Stimulated activated naive CD8-positive, alpha-beta T cell treated with anti-CD3 and anti-CD28 coated beads, Interleukin-15, Interleukin-2, amounts not matched to agents 100 U/mL and 50 U/mL, for 24 hours (primary cell): ENCODE measurements at places on chromosomes 3 and 15.

- DNase-seq = no peak
Measured at GRCh38 chr3:57729334-57730045, 26.6 kb upstream of the SLMAP start.

GRCh38 chr3:46091741-46092701 is 64.7 kb upstream of the XCR1 start:
- DNase-seq = no peak

DNA sequence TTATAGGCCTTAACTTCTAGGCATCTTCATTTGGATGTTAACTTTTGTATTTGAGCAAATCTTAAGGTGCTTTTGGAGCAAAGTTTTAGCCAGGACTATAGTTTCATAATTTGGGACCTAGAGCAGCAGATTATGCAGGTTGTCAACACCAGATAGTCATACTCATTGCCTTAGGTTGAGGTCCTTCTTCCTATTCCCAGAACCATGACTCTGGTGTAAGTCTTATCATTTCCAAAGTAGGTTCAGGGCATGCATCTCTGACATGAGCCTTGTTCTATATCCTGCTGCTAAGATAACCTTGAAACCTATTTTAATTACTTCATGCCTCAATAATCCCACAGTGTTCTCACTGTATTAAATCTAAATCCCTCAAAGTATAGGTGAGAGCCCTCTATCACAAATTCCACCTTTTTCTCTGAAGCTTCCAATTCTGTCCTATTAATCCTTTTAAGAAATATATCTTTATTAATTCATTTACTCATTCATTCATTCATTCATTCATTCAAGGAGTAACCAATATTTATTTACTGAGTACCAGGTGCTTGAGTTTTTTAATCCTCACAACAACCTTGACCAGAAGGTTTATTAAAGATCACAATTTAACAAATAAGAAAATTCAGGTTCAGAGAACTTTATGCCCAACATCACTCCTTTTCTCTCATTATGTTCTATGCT is 2.7 kb upstream of the FNDC3B start:
- DNase-seq = no peak

DNA sequence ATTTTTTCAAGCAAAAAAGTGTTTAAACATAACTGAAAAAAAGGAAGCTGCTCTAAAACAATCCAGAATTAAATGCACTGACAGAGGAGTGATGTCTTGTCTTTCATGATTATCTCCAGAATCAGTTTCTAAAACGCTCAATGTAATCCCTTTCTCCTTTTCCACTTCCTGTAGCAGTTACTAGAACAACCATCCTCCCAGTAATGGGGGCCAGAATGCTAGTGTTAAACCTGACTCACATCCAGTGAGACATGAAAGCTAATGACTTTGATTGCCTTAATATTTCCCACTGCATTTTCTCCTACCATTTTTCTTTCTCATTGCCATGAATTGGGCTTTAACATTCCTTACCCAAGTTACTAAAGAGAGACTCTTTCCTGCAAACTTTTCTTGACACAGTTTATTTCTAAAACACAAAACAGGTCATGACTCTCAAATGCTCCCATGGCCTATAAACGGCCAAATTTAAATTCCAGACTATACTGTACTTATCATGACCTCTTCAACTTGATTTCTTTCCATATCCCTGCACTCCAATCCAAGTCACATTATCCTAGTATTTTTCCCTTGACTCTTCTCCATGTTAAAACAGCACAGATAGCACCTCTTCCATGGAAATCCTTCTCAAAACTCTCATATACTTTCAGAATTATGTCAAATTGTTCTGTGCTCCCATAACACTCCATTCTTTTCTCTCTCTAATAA is 341.4 kb downstream of the NAALADL2 start:
- DNase-seq = no peak

DNA sequence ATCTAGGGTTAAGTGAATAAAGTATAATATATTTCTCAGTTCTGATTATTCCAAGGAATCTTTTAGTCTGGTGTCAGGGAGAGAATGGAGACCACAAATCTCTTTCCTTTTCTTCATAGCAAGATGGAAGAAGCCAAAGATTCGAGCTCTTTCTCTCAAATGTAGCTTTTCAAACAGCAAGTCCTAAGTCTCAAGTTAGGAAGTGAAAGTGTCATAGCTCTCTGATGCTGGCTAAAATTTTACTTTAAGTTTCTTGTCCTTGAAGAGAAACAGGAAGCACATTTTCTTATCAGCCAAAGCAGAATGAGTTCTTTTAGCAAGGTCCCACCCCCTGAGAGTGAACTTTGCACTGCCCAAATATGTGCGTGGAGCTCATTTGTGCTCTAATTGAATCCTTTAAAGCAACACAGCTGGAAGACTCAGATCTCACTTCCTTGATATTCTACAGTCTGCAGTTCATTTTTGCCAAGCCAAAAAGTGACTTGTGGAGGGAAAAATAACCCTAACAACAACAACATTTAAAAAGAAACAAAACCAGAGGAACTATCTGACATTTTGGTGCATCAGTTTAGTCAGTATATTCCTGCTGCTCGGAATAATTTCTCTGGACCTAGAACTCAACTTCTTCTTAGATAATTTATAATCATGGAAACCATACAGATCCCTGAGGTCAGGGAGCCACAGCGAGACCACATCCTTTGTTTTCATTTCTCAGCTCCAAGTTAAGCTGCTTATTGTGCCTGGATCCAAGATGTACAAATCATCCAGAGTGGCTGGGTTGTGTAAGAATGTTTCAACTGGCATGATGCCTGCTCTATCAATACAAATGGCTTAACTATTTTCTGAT is 238.7 kb upstream of the P2RY1 start:
- no peak for DNase-seq

DNA sequence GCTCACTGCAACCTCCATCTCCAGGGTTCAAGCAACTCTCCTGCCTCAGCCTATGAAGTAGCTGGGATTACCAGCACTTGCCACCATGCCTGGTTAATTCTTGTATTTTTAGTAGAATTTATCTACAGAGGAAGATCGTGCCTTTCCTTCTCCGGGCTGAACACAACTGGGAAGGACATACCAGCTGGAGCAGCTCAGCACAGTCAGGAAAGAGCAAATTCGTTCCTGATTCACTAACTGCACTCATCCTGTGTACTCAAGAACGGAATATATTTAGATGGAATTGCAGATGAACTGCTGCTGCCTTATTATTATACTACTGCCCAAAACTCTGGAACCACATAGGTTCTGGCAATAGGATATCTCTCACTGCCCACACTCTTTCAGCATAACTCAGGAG is 27.1 kb upstream of the P4HTM start:
- no peak for DNase-seq

- DNase-seq = no peak
Measured at GRCh38 chr3:106482451-106482850, 613.6 kb upstream of the CBLB start.

GRCh38 chr3:33682770-33683169 is 35.3 kb downstream of the CLASP2 start:
- DNase-seq = no peak

GRCh38 chr3:112531358-112531781 is 30.4 kb downstream of the ATG3 start:
- no peak for DNase-seq

- DNase-seq = no peak
Measured at GRCh38 chr3:108342837-108343486, 46.6 kb downstream of the HHLA2 start.

GRCh38 chr15:29676961-29677402 is 145.3 kb downstream of the TJP1 start:
- no peak for DNase-seq

DNA sequence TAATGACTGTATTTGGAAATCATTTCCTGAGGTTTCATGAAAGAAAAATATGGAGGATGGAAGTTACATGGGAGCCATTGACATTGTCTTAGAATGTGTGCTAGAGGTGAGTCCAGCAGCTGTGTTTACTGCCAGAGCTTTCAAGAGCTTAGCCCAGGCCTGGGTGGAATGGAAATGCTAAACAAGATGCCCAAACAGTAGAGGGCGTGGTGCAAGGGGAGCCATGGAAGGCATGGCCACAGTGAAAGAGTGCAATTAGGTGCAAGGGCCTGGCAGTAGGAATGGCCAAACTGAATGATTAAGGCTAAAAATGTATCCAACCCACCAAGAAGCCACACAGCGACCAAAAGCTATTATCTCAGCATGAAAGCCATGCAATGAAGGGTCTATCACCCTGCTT is 257.7 kb upstream of the NR2F2 start:
- DNase-seq = no peak

- peak; percentile 57 for DNase-seq
Measured at GRCh38 chr15:24772686-24773373, 97.3 kb downstream of the NPAP1 start.

- no peak for DNase-seq
Measured at GRCh38 chr3:97957617-97958311, 14.5 kb downstream of the RIOX2 start.

- DNase-seq = no peak
Measured at GRCh38 chr3:136142592-136142991, 53.5 kb downstream of the MSL2 start.

- DNase-seq = no peak
Measured at GRCh38 chr15:48720646-48721045, 75.1 kb upstream of the FBN1 start.

- no peak for DNase-seq
Measured at GRCh38 chr3:25385807-25386460, 42.1 kb upstream of the RARB start.

- DNase-seq = peak; percentile 16
Measured at GRCh38 chr3:120449701-120450599, 842 bp downstream of the FSTL1 start.

DNA sequence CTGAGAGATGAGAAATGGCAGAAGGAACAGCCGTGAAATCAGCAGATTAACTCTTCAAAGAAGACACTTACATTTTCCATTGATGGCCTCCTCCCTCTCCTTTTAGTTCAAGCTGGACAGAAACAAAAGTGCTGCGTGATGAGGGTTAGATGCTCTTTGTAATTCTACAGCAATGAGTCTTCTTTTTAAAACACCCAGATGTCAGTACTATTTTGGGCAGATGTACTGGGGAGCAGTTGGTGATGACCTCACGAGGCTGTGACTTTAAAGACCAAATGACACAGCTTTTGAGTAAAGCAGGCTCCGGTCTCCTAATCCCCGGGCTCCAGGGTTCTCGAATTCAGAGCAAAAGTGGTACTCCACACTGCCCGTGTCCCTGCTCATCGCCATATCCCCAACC is 198.2 kb downstream of the SLCO3A1 start:
- DNase-seq = no peak

DNA sequence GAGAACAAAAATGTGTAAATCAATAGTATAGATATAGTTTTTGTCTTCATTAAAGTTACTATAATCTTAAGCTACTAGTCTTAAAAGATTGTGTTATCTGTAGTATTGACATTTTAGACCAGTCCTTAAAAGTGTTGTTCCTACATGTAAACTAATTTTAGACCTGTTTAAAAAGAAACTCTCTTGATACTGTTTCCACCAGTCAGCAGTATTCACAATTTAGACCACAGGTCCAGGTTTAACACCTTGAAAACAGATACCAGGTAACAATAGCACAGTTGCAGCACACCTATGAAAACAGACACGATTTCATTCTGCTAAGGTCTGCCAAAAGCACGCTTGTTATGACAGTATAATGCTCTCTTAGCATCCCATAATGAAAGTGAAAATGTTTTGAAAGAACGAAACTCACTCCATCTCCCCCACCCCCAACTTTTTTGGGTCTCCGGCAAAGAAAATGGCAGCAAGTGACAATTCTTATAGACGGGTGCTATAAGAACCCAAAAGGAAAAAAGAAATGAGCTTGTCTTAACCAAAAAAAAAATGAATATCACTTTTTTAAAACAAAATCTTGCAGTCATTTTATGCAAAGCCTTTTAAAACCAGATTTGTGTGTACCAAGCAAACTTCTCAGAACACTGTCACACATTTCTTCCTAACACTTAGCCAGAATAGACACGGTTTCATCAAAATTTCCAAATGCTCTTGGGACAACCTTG is 1.6 kb downstream of the EIF4E3 start:
- DNase-seq = peak; percentile 47

DNA sequence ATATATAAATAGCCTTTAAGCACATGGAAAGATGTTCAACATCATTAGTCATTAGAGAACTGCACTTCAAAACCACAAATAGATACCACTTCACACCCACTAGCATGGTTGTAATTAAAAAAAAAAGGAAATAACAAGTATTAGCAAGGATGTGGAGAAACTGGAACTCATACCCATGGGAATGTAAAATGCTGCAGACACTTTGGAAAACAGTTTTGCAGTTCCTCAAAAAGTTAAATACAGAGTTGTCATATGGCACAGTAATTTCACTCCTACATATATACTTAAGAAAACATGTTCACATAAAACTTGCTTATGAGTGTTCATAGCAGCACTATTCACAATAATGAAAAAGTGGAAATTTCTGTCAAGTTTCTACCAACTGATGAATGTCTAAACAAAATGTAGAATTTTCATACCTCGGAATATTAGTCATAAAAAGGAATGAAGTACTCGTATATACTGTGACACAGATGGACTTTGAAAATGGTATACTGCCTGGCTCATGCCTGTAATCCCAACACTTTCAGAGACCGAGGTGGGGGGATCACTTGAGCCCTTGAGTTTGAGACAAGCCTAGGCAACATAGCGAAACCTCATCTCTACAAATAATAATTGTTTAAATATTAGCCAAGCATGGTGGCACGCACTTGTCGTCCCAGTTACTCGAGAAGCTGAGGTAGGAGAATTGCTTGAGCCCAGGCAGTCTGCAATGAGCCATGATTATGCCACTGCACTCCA is 28.1 kb downstream of the BCL2A1 start:
- DNase-seq = no peak

GRCh38 chr3:38573556-38573955 is 75.9 kb downstream of the SCN5A start:
- DNase-seq = no peak

GRCh38 chr15:77720655-77721054 is 87.9 kb upstream of the LINGO1 start:
- no peak for DNase-seq

DNA sequence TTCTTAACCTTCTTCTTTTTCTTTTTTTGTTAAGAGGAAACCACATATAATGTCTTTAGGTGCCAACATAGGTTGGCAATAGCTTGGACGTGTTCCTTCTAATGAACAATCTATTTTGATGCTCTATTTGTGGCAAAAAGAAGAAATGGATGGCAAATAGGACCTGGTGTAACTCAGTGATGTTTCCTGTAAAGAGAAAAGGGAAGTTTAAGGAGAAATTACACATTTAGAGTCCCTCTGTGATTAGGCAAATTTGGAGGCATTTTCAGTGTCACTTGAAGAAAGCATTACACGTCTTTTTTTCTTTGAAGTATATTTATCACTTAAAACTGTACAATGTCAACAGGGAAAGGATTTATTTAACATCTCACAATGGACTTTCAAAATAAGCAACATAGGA is 327.1 kb downstream of the ZIC1 start:
- no peak for DNase-seq

DNA sequence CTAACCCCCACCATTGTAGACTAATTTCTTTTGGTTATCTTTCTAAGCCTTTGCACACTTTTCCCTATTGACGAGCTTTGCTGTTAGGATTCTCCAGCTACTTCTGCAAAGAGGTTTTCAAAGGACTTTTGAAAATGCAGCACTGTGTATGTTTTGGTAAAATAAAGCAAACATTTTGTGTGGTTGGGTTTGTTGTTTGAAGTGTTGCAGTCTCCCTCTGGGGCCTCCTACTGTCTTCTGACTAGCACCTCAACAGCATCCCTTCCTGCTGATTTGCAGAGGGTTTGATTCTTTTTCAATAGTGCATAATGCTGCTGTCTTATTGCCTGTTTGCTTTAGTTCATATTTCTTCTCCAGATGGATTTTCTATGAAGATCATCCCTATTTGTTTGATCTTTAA is 775.1 kb upstream of the CFAP20DC start:
- DNase-seq = no peak

- DNase-seq = no peak
Measured at GRCh38 chr15:29682781-29683180, 139.5 kb downstream of the TJP1 start.

GRCh38 chr3:138459619-138460535 is 25.5 kb downstream of the ESYT3 start:
- no peak for DNase-seq
